ENCODE measurements at places on chromosomes 3 and 15.

DNA sequence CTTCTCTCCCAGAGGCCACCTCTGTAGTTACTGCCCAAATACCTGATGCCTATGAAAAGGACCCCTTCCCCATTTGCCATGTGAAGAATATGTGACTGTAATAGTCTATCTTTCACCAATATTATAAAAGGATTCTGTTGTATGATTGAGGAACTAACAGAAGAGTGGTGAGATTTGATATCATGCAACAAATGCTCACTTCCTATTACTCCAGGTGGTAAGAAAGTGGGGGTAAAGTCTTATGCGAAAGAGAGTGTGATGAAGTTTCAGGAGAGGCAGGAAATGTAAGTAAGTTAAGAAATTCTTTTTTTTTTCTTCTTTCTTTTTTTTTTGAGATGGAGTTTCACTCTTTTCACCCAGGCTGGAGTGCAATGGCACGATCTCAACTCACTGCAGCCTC is 24.4 kb upstream of the RAP2B start:
- no peak for DNase-seq

DNA sequence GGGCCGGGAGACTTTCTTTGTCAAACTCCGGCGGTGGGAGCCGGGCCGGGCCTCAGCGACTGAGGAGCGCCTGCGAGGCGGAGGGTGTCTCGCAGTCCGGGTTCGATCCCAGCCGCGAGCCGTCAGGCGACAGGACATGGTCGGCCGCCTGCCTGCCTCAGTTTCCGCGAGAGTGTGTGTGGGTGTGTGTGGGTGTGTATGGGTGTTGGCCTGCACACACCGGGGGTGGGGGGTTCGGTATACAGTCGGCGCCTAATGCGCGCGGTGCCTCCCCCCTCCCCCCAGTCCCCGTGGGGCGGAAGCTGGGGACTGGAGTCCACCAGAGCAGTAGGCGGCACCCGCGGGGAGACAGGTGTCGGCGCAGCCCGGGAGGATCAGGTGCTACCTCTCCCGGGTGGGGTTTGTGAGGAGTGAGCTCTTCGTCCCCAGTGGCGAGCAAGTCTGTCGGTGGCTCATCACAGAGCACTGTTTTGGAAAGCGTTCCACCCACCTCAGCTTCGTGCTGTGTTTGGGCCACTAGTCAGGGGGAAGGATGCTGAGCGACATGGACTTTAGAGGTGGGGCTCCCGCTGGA is 246.3 kb downstream of the GOLGA6L6 start:
- no peak for DNase-seq

DNA sequence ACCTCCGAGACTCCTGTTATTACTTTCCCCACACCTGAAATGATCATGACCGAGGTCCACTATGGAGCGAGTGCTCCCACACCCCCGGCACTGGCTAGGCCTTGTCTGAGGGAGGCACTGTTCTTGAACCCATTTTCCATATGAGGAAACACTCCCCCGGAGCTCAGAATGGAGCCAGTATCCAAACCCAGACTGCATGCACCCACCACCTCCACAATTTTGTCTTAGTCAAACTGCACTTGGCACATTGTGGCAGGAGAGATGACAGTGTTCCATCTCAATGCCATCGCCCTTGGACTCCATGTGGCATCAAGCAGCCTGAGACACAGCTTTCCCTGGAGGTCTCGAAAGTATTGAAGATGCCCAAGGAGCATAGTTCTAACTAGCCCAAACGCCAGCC is 154.1 kb downstream of the NUP210 start:
- no peak for DNase-seq

DNA sequence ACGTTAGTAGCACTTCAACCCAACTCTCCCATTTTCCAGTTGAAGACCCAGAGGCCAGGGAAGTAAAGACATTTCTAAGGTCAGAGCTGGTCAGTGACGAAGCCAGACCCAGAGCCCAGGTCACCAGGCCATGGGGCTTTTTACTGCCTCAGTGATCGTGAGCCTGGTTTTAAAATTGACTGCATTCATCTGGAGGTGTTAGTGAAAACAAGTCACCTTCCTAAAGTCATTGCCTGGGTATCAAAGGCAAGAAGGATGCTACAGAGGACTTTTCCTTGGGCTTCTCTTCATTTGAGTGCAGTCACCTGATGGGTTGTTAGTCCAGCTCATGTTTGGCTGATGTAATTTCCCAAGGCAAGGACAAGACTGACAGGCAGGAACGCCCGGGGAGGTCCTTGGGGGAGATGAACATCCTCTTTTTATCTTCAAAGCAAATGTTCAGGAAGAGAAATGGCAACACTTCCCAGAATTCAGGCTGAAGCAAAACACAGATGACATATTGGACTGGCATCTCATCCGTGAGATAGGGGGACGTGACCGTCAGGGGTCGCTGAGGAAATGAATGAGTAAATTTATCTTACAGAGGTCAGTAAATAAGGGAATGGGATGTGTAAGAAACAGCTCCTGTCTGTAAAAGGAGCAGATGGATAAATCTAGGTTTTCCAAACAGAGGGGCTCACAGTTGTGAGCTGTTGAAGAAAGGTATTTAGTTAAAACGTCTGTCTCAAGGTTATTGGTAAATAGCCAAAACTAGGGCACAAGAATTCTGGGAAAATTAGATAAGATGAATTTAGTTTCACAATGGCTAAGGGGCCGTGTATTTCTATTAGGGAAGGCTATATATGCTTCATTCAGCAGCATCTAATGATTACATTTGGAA is 201.2 kb downstream of the OPA1 start:
- no peak for DNase-seq

GRCh38 chr3:195154793-195155535 is 116.0 kb downstream of the XXYLT1 start:
- peak; percentile 73 for DNase-seq

DNA sequence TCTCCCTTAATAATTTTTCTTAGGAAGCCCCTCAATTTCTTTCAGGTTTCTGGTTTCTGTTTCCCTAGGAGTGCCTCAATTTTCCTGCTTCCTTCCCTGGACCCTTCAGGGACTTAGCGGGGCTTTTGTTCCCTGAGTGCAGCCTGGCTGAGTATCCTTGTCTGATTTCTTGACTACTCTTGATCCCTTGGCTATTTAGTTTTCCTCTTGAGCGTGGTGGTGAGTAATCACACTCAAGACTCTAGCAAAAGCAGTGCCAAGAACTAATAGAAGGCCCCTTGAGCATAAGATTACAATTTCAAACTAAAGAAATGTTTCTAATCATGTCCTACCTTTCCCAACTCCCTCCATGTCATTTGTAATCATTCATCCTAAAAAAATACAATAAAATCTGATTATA is 94.3 kb upstream of the C3orf80 start:
- no peak for DNase-seq

GRCh38 chr15:38226608-38227266 is 25.9 kb upstream of the SPRED1 start:
- no peak for DNase-seq

DNA sequence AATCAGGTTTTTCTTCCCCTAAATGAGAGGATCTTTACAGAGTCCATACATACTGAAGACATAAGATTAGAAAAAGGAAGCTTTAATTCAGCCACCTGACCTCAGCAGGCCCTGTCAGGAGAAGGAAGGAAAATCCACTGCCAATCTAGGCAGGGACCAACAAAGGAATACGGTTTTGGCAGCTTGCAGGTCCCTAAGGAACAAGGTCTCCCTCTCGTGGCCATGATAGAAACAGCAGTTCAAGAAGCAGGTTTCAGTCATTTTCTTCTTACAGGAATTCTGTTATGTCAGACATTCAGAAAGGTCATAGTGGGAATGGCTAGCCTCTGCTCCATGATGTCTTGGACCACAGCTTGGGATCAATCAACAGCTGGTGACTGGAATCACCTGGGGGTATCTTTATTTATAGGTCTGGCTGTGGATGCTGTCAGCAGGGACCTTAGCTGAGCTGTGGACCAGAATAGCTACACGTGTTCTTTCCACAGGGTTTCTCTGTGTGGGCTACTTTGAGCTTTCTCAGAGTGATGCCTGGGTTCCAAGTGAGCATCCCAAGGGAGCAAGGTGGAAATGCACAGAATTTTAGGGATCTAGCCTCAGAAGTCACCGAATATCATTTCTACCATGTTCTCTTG is 9.4 kb upstream of the CMSS1 start:
- DNase-seq, result peak; percentile 52

DNA sequence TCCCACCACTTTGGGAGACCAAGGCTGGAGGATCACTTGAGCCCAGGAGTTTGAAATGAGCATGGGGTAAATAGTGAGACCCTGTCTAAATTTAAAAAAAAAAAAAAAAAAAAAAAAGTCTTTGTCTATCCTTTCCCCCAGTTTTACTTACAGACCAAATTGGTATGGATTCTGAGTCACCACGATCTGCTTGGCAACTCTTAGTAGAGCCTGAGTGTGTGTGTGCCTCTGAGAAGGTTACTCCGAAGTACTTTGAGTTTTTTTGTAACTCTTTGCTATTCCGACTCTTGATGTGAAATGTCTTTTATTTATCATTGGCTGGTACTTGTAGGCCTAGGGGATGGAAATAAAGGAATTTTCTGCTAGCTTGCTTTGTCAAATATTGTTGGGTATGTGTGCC is 63.3 kb downstream of the RBM6 start:
- DNase-seq, result no peak

Measured in OCI-LY7 (cell line).